ENCODE measurements at places on chromosomes 3 and 15.
A peak's percentile ranks its signal among the peaks of the same experiment; 100 is the strongest.

DNA sequence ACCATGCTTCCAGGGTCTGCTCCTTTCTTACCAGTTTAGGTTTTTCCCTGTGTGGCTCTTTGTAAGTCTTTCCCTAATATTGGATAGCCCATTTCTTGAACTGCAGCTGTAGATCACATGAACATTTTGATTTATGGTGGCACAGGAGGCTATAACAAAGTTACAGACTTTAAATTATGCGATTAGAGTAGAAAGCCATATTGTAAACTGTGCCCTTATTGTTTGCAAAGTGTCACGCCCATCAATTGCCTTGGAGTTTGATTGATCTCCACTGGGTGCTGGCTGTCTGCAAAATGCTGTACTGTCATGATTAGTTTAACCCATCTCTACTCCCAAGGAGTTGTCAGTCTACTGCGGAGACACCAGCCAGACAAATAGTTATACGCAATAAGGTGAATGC lies 110.3 kb downstream of the CACNA2D3 start:
- no peak for DNase-seq

DNA sequence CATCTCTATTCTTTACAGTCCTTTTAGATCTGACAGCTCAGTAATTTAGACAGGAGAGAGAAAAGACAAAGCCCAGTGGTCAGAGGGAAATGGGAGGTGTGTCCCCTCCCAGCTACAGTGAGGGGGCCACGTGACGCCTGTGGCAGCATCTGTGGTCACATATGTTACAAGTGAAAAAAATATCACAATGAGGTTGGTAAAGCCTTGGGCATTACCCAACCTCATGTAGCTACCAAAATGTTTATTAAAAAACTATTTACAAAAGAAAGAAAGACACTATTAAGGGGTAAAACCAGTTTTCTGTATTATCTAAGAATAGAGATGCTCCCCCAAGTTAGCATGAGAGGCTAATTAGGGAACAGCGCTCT lies 42.9 kb upstream of the PLCL2 start:
- peak; percentile 39 for DNase-seq

DNA sequence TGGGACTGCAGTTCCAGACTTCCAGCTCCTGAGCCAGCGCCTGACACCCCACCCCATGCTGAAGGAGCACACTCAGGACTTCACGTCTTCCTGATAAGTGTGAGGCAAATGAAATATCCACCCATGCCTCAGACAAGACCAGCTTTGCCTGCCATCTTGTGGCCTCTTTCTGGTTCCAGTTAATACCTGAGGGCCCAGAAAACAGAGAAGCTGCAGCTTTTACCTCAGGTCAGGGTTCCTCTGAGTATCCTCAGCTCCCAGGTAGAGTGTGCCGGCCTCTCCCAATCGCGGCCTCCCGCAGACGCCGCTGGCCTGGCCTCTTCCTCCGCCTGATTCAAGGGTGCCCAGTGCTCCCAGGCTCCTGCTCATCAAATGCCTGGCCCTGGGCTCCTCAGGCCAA lies 5.1 kb upstream of the KLHL6 start:
- DNase-seq: no peak

DNA sequence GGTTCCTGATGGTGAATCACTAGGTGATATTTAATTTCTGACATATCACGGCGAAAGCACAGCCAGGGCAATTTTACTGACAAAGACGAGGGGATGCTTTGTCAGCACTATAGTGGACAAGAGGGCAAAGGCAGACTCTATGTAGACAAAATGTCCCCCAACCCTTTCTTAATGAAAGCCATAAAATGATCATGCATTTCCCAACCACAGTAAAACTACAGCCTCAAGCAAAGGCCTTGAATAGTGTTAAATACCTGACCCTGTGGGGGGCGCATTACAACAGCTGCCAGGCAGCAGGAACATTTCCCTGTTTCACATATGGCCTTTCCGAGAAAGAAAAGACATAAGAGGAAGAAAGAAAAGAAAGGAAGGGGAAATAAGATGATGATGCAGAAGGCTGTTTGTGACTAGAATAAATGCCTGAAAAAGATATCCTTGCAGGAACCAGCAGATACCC lies 49.5 kb downstream of the GLDN start:
- no peak for DNase-seq

GRCh38 chr15:41599061-41599460 lies 40.0 kb downstream of the TYRO3 start:
- DNase-seq: no peak

GRCh38 chr3:142888099-142888480 lies 793 bp downstream of the PCOLCE2 start:
- no peak for DNase-seq

GRCh38 chr15:85494048-85494777 lies 113.8 kb downstream of the AKAP13 start:
- DNase-seq: no peak

DNA sequence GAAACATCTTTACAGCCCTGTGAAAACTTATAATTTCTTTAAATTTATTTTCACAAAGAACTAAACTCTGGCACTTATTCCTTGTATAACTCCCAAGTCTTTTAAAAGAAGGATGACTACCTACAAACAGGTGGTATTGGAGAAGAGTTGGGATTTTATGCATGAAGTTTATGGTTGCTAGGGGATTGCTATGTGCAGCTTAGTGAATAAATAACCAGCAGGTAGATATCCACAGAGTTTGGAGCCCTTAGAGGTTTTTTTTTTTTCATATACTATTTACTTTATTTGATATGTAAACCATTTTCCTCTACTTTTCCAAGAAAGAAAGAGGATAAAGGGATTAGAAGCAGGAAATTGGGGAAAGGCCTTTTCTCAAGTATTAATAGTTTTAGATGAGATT lies 91.5 kb downstream of the GPR156 start:
- no peak for DNase-seq

DNA sequence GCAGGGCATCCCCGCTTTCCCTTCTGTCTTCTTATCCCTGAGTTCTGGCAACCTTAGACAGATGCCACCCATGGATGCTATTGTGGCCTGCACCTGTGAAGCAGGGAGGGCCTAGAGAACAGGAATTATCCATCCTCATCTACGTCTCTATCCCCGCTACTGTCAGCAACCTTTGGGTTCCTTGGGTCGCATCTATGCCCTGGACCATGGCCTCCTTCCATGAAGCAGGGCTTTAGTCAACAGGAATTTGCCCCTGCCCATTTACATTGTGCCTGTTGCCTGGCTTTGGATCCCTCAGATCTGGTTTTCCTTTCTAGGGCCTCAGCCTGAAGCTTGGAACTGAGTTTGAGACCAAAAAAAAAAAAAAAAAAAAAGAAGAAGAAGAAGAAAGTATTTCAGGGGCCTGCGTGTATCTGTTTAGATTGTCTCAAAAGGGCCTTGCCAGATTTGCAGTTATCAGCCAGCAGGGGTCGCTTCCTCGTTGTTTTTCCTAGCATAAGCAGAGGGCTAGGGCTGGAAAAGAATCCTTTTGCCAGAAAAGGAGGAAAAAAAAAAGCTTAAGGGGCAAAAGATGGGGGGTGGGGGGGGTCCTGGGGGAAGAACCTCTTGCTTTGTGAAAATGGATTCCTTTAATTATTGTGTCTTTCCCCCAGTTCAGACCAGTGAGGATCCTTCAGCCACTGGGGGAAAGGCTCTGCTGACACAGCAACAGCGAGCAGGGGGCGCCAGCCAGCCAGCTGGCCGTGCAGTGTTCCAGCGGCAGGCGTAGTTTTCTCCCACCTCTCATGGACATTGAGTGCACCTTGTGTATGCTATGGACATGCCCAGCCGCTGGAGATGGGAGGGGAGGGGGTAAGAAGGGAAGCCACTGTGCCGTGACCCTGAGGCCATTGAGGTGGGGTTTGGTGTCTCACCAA lies 65.7 kb upstream of the ALDH1L1 start:
- peak; percentile 20 for DNase-seq

DNA sequence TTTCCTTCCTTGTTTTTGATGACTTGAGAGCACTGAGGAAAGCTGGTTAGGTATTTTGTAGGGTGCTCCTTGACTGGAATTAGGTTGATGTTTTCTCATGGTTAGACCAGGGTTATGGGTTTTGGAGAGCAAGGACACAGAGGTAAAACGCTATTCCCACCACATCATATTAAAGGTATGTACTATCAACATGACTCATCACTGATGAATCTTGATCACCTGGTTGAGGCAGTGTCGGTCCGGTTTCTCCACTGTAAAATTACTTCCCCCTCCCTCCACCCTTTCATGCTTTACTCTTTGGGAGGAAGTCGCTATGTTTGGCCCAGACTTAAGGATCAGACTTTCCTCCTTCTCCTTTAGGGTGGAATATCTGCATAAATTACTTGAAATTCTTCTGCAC lies 201.6 kb downstream of the EDEM1 start:
- DNase-seq: no peak

Measured in activated T-cell treated with anti-CD3 and anti-CD28 coated beads, Interleukin-2, amount 50 U/mL, for 72 hours (primary cell).